ENCODE measurements at places on chromosomes 2 and 18.
A peak's percentile ranks its signal among the peaks of the same experiment; 100 is the strongest.

- no peak for DNase-seq
Measured at GRCh38 chr2:41836948-41837347, 210.9 kb upstream of the PKDCC start.

GRCh38 chr18:8439055-8439454 is 170.2 kb upstream of the RAB12 start:
- no peak for DNase-seq

GRCh38 chr18:50297621-50298442 is 10.3 kb upstream of the CXXC1 start:
- peak; percentile 38 for DNase-seq

DNA sequence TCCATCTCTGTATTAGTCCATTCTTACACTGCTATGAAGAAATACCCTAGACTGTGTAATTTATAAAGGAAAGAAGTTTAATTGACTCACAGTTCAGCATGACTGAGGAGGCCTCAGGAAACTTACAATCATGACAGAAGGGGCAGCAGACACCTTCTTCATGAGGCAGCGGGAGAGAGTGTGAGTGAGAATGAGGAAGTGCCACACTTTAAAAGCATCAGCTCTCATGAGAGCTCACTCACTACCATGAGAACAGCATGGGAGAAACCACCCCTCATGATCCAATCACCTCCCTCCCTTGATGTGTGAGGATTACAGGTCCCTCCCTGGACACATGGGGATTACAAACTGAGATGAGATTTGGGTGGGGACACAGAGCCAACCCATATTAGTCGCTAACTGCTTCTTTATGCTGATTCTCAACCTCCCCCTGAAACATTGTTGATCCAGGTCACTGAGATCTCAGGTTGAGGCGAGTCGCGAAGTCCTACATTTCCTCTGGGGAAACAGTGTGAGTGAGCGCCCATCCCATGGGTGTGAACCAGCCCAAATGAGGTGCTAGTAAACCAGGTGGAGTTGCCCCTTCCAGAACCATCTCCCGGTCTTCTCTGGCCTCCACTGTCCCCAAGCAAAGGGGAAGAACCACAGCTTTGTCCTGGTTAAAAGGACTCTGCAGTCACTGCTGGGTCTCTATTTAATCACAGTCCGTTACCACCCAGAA is 123.8 kb downstream of the CAPN13 start:
- DNase-seq, result no peak
